ENCODE measurements at places on chromosomes 1 and 21.

DNA sequence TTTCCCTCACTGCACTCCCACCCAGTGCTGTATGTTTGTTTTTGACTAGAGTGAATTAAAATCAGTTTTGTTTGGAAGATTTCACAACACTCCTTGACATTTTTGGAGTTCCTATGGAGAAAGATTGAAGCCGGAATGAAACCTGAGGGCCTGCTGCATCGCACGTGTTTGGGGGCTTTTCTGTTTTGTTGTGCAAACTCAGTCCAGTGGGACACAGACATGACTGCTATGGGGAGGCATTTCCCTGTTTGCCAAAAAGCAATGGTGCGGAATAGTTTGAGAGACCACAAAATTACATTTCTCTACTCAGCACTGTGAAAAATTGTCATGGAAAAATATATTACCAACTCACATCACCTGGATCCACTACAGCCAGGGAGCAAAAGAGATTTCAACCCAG lies 43.8 kb upstream of the KCNE2 start:
- DNase-seq = no peak

DNA sequence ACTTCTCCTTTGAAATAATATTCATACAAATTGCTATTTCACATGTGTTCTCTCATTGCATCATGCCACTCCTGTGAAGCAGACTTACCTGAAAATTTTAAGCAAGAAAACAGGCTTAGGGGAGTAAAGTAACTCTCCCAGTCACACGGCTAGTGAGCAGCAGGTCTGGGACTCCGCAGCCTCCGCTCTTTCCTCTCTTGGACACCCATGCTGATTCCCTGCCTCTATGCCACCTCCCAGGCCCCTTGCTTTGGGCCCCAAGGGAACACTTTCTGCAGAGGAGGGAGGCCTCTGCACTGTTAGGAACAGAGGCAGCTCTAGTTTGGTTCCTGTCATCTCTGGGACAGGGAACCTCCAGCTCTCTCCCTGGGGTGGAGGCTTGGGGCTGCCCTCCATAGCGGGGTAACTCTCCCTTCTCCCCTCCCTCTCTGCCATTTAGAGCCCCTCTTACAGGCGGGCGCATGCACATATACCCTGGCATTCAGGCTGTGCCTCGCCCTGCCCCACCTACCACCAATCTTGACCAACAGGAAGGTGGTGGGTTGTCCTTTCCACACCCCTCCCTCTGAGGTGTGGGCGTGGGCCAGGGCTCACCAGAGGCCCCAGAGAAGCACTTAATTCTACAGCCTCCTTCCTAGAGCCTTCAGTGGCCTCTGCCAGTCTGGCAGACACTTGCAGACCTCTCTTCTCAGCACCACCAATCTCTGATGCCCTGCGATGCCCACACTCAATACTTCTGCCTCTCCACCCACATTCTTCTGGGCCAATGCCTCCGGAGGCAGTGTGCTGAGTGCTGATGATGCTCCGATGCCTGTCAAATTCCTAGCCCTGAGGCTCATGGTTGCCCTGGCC lies at the start of gene RXFP4:
TSS of gene RXFP4 (plus strand) at position 646 of the 852 bp plus-strand sequence. CDS start at position 718, 72 bp downstream.
- DNase-seq = no peak

GRCh38 chr21:25362375-25363267 lies 244.7 kb downstream of the MRPL39 start:
- DNase-seq = no peak

DNA sequence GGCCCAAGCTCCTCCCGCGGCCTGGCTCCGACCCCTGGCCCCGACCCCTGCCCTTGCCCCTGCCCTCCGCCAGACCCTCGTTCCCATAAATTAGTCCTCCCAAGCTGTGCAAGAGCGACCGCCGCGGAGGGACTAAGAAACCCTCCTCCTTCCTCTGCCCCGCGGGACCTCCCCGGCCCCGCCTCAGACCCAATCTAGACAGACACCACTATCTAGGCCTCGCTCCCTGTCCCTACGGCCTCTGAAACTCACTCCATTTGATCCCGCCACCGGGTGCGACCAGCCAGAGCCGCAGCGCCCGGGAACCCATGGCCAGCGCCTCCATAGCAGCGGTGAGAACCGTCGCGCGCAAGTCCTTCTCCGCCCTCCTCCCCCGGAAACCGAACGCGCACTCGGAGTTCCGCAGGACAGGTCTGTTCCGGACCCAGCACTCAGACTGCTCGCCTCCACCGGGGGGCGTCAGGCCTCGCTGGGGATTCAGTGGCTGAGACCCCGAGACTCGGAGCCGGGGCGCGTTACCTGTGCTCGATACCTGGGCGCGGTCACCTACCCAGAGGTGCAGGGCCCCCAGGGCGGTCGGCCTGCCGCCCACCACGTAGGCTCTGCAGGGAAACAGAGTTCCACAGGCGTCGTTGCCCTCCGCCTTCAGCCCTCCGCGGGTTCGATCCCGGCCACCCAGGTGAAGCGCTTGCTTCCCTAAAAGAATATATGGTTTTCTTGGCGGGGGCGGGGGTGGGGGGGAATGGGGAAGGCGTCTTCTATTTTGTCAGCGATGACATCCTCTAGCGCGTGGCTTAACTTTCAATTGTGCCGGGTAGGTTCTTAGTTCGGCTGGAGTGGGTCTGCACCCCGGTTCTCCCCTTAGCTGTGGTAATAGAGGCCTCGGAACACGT lies at the start of gene MRPL39:
TSS of gene MRPL39 (minus strand) at position 331 of the 893 bp plus-strand sequence. CDS start at position 325, 6 bp downstream.
- peak; percentile 78 for DNase-seq

GRCh38 chr1:68904477-68904876 lies 407.6 kb upstream of the DEPDC1 start:
- no peak for DNase-seq

GRCh38 chr1:156664046-156664766 lies 13.0 kb downstream of the NES start:
- no peak for DNase-seq

DNA sequence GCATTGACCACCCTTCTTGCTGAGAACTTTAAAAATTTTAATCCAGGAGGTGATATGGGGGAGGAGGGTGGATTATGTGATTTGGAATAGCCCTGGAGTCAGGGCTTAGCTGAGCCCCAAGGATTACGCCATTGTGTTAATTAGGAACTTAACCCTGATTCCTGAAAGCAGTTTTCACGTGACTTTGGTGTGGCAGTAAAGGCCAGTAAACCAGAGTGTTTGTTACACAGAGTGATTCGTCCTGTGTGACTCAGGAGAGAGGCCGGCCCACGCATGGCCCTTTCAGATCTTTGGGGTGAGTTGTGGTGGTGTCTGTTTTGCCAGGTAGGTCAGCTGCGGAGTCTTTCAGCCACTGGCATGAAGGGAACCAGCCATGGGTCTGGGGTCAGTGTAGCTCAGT lies 107.6 kb downstream of the NOS1AP start:
- peak; percentile 4 for DNase-seq

GRCh38 chr1:177091040-177091439 lies 73.5 kb downstream of the ASTN1 start:
- DNase-seq = no peak

DNA sequence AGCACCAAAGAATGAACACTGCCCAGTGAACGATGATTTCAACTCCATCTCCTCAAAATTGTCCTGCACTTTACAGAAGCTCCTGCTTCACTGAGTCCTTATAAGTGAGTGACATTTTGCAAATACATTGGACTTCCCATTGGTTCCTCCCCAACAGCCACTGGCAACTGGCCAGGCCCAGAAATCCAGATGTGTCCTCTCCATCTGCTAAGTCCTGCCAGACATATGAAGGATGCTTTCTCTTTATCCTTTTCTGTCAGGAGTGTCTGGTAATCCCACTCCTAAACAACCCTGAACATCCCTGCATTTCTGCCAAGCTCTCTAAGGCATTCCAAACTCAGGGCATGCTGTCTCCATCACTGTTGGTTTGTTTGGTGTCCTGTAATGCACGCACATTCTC lies 271.8 kb downstream of the RRAGC start:
- no peak for DNase-seq

DNA sequence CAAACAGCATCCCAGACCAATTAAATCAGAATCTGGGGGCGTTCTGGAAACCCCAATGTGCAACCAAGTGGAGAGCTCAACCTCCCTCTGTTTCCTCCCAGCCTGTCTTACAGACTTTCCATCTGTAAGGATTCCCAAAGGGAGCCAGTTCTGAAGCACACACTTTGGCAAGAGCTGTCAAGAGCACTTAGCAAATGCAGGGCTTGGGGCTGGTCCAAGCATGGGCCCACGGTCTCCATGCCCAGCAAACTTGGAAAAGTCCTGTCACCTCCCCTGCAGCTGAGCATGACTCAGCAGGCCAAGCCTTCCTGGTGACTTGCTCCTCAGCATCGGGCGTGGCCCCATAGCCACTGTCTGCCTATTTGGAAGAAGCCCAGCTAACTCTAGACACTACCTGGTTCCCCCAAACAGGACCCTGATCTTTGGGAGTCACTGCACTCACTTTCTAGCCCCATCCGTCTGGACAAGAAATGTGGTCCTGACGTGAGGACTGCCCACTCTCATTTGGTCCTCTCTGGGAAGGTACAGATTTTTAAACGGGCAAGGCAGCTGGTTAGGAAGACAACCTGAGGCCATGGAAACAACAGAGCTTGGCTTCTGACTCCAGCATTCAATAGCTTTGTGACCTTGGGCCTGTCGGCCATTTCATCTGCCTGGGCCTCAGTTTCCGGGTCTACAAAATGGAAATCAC lies 16.9 kb downstream of the SLC2A1 start:
- peak; percentile 78 for DNase-seq

- DNase-seq = peak; percentile 48
Measured at GRCh38 chr1:16387201-16388188, 20.5 kb downstream of the SZRD1 start.

DNA sequence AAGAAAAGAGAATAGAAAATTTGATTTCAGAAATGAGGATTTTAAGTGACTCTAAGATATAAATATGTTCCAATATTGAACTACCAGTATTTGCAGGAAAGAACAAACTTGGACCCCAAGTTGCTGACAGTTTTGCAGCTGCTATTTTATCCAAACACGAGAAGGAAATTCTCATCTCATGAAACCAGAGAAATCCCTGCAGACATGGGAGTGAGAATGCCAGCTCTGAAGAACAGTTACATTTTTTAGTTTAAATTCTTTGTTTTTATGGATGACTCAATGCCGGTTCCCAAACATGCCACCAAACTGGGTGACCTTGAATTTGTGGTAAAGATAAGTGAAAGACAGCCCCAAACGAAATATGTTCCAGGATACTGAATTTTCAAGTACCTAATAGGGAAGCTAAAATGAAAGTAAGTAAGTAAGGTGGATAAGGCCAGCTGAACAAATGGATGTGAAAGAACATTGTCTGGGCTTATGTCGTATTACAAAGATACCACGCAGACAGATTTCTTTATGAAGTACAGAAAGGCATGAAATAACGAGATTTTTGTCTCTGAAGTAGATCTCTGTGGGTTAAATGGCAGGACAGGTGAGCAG lies 19.9 kb downstream of the TLR5 start:
- no peak for DNase-seq

DNA sequence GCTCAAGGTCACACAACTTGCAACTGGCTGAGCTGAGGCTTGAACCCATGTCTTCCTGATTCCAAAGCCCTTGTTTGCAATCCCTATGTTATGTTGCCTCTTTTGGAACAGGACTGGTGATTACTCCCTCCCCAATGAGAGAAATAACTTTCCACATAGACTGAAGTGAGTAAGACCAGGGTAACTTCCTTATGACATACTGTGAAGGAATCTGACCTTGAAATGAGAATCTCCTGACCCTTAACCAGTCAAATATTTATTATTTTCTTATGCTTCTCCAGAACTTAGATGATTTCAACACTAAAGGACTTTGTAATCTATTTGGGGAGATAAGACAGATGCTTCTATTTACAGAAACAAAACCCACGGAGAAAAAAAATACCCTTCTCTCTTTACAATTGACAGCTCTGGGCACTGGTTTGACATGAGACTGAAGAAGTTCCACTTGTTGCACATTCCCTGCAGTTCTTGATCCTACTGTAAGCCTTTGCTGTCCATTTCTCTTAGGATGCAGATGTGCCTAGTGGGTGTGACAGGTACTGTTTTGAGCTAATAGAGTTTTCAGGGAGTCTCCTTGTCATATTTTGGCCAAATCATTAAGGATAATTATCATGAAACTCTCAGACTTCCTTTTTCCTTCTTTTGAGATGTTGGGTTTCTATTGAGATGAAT lies 3.9 kb upstream of the RPTN start:
- DNase-seq = peak; percentile 92

DNA sequence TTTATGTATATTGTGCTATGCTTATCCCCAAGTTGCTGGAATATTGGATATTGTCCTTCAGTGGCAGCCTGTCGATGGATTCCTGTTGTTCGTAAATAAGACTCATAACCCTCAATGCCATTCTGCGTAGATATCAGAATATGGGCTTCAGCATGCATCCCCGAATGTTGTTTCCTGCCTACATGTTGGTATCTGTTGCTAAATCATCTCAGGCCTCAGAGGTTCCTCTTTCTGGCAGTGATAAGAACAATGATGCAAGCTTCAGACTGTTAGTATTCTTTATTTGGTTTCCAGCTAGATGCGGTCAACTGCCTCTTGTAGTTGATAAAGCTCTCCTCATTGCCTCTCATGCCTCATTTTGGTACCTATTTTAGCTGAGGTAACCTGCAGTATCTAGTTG lies 2082.6 kb downstream of the MRPL39 start:
- no peak for DNase-seq

- peak; percentile 51 for DNase-seq
Measured at GRCh38 chr1:29711582-29712283, 475.4 kb downstream of the PTPRU start.

- DNase-seq = no peak
Measured at GRCh38 chr1:233597489-233597901, 16.4 kb upstream of the KCNK1 start.

DNA sequence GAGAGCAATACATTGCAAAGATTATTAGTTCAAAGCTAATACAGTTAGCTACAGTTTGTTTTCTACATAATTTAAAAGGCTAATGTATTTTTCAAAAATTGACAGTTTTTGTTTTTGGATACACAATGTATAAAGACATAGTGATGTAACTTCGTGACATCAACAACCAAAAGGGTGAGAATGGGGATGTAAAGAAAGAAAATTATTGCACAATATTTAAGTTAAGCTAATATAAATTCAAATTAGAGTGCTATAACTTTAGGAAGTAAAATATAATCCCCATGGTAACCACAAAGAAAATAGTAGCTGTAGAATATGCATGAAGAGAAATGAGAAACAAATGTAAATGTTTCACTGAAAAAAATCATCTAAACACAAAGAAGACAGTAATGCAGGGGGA lies 334.4 kb upstream of the DEPDC1 start:
- no peak for DNase-seq

- DNase-seq = no peak
Measured at GRCh38 chr21:45524756-45525152, 17.5 kb downstream of the SLC19A1 start.

DNA sequence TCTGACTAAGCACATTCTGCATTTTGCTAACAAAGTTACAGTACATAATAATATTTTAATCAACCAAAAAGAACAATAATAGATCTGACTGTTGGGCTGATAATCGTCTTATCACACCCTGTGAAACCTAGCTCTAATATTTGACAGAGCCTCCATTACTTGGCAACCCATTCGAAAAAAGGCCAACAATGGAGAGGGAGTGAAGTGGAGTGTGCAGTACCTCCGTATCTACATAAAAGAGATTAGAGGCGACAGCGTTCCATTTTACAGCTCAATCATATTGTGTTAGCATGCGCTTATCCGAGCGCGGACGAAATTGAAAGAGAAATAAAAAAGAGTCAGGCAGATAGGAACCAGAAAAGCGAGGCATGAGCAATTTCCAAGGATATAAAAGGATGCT lies 137.3 kb upstream of the USH2A start:
- no peak for DNase-seq

GRCh38 chr1:228348708-228349467 lies 57.7 kb downstream of the TRIM11 start:
- DNase-seq = no peak

All from inflammatory macrophage treated with lipopolysaccharide for 1 hour (primary cell).